ENCODE measurements at places on chromosomes 5 and 9.

GRCh38 chr5:41503310-41503709 lies 7.1 kb downstream of the PLCXD3 start:
- DNase-seq: no peak

GRCh38 chr9:115673599-115673998 lies 480.0 kb upstream of the PAPPA start:
- DNase-seq: no peak

GRCh38 chr5:154109416-154110106 lies 70.8 kb downstream of the MFAP3 start:
- DNase-seq: no peak

GRCh38 chr5:19928562-19929421 lies 59.2 kb downstream of the CDH18 start:
- peak; percentile 65 for DNase-seq

DNA sequence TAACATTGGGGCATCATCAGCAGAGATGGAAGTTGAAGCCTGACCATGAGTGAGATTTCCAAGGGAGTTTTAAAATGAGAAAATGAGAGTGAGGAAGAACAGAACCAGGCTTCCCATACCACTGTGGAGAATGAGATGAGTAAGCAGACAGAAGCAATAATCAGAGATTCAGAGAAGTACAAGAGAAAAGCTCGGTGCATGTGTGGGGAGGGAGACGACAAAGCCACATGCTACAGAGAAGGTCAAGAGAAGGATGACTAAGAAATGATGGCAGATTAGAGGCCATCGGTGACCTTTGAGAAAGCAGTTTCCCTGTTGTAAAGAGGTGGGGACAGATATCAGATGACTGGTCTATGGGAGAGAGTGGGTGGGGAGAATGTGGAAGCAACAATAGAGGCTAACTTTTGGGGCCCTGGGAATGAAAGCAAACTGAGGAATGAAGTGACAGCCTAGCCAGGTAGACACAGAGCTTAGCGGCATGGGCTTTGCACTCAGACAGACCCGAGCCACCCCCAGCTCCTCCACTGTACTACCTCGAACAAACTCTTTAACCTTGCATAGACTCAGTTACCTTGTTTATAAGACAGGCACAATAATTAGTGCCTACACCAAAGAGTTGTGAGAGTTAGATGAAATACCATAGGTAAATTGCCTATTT lies 207.7 kb downstream of the PIK3R1 start:
- no peak for DNase-seq

GRCh38 chr9:134982311-134982710 lies 64.6 kb upstream of the FCN1 start:
- DNase-seq: no peak

DNA sequence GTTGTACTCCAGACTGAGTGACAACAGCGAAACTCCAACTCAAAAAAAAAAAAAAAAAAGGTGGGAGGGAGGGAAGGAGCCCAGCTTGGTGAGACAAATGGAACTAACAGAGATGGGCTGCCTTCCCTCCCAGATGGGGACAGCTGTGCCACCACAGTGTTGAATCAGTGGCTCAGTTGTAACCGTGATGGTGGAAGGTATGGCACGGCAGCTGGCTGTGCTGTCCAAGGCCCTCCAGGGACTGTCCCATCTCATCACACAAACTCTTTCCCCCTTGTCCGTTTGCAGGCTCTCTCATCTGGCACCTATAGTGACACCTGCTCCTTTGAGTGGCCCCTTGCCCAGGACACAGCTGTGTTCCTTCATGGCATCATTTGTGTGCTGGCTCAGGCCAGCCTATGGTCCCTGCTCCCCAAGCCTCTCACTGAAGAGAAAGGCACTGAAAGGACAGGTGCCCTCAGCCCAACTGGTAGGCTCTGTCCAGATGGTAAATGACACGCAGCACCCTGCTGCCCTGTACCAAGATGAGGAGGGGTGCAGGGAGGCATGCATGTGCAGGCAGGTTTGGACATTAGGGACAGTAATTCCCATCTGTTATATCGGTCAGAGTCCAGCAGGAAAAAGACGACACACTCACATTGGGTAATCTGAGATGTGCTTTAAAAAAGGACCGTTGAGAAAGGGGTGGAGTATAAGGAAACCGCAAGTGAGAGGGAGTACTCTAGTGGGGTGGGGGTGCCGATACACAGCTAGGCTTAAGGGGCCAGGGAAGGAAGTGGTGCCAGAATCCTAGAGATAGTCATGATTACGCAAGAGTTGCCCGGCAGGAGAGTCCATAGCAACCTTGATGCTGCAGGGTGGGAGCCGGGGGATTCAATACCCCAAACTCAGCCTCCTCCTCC lies 4.3 kb downstream of the SMIM33 start:
- no peak for DNase-seq

GRCh38 chr5:135448791-135449507 lies 1.8 kb upstream of the DCANP1 start:
- DNase-seq: no peak

DNA sequence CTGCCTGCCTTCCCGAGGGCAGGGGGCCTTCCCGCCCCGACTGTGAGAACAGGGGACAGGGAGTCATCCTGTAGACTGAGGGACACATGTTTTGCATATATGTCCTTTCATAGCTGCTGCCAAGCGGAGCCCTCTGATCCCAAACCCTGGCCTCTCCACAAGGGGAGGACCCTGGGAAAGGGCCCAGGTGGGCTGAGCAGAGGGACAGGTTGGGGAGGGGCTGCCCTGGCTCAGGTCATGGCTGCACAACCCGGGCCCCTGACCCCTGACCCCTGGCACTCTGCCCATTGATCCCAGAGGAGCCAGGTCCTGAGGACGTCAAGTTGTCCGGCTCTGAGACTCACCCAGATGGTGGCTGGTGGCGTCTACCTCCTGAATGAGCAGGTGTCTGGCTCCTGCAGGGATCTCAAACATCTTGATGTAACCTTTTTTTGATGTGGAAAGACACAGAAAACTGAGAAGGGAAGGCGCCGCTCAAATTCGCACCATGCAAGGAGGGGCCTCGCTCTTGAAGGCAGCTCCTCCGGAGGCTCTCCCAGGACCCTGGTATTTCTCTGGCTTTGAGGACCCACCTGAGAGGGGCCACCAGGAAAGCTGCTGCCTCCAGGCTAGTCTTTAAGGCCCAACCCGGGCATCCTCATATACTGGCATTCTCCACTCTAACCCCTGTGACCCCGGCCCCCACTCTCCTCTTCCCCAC lies 71.9 kb downstream of the ZNF354C start:
- DNase-seq: no peak

DNA sequence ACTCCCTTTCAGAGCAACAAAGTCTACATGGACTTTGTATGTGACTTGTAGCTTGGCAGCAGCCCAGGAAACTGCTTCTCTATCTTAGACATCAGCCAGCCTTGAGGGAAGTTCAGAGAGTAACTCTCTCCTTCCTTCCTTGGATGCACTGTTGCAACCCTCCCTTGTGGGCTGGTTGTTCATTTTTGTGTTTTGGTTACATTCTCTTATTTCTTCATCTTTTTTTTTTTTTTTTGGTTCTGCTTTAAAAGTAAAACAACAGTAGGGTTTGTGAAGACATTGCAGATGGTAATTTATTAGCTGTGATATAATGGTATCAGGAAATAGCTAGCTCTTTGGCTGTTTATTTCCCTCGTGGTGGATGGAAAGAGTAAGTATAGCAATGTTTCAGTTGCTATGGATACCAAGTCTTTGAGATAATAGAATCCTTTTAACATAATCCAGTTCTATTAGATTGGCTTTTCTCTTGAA lies 97.9 kb upstream of the MAMDC2 start:
- DNase-seq: no peak

DNA sequence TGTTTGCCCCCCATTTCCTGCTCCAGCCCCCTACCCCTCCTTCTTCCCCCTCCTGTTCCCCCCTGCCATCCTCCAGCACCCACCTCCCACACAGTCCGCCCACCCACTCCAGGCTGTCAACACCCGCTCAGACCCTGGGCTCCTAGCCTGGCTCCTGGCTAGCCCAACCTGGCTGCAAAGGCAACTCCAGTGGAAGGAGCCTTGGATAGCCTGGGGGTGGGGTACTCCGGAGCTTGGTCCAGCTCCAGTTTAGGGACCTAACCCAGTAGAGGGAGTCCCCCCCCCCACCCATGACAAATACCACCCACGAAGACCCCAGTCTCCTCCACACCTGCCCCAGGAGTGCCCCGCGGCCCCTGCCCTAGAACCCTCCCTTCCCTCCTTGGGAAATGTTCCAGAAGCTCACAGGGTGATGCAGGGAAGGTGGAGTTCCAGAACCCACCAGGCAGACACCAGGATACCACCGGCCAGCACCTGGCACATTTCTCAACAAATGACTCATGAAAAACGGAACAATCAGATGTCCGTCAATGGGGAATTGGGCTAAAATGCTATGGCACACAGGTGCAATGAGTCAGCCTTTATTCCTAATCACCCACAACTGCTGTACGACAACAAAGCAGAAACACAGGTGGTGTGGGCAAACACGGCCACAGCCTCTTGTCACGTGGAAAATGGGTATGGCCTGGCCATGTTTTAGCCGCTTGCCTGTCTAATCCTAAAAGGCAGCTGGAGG lies 901 bp upstream of the SLC12A7 start:
- DNase-seq: peak; percentile 96

- peak; percentile 76 for DNase-seq
These were observed 30.2 kb downstream of the ITGA2 start for GRCh38 chr5:53019320-53019719.

DNA sequence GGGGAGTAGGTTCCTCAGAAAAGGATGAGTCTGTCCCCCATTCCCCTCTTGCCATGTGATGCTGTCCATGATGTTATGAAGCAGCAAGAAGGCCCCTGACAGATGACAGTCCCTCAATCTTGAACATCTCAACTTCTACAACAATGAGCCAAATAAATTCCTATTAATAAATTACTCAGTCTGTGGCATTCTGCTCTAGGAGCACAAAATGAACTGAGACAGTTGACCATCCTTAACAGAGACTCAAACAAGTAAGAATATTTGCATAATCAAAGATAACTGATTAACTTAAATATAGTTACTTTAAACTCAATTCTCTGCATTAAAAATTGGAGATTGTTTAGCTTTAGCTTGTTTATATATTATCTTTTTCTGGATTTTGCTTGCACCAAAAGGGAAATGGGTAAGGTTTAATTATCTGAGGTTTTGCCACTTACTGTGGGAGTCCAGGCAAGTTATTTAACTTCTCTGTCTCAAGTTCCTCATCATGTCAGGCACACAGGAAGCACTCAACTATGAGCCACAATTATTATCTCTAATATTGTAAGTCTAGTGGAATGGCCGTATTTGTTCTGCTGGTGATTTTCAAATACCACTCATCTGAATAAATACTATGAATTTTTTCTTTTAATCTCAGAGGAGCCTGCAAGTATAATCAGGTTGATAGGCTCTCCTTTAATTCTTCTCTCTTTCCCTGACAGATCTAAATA lies 162.9 kb downstream of the TSSK1B start:
- no peak for DNase-seq

DNA sequence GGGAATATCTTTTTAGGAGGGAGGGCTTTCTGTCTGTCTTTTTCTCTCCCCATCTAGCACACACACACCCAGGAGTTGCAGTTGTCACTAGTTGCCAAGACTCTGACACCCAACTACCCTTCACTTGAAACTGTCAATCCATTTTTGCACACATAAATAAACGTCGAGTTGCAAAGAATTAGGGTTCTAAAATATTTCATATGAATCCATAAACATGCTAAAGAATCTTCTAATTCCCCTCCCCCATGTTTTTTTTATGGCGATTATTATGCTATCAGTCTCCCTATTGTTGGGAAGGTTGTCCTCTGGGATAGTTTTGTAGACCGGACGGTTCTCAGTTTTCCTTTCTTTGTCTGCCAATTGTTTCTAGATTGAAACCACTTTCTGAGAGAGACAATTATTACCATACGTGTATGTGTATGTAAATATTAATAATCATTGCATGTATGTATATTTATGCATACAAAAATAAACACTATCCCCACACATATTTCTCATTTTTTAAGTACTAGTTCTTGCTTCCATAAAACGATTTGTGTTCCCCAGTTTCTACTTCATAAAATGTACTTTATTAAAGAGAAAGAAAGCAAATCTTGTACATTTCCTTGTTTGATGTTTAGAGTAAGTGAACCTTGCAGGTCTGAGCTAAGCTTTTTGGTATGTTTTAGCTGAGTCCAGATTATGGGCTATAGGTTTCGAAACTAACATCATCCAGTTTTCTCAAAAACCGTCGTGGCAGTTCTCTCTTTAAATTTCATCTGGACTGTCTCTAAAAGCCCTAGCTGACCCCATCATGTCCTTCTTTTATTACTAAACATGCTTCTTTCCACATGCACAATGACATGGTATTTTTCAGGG lies 165.0 kb upstream of the MPDZ start:
- no peak for DNase-seq
